A549 (cell line): ENCODE measurements at places on chromosomes 3 and 15.

GRCh38 chr3:35043040-35043439 lies 596.3 kb upstream of the ARPP21 start:
- no peak for DNase-seq

DNA sequence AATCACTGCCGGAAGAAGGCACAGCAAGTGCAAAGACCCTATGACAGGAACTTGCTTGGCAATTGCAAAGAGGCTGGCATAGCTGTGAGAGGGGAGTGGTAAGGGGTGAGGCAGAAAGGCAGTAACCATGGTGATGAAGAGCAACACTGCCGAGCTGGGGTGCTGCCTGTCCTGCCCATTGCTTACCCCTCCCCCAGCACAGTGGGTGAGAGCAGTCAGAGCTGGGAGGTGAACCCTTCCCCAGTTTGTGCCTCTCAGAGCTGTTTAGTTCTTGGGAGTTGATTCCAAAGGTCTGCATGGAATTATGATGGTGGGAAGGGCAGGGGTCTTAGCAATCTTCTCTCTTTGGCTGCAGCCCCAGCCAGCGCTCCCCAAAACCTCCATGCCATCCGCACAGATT lies 8.8 kb downstream of the TYRO3 start:
- no peak for DNase-seq

DNA sequence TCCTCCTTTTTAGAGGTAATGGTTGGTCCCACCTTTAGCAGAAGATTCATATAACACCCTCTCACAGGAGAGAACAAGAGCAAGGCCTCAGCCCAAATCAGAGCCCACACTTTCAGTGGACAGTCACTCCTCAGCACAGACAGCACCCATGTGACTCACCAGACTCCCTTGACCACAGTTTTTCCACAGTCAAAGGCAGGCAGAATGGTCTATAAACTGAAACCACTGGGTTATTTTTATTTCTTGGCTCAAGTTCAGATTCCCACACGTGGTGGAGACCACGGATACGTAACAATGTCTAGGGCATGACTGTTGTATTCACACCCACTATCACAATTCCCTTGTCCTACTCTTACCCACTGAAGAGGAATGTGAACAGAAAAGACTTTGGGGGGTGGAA lies 237.8 kb upstream of the UBE2E1 start:
- peak; percentile 40 for DNase-seq

GRCh38 chr15:81962482-81962881 lies 83.3 kb downstream of the MEX3B start:
- DNase-seq: no peak

DNA sequence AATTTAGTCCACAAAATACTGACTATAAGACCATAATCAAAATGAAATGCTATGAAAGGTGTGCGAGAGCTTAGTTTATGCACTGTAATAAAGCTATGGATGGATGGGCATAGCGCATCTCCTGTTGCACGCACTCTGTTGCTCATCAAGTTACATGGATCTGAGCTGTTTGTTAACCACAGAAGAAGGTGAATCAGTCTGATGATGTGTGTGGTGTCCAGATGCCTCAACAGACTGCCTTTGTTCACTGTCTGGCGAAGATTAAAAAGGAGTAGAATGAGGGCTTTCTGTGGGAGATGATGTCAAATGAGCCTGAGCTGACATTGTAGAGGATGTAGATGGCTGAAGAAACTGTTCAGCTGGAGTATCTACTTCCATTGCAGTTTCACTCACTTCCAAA lies 36.1 kb downstream of the NSMCE3 start:
- no peak for DNase-seq

- peak; percentile 75 for DNase-seq
These were observed 58.8 kb downstream of the TRAK1 start for GRCh38 chr3:42149975-42150374.

DNA sequence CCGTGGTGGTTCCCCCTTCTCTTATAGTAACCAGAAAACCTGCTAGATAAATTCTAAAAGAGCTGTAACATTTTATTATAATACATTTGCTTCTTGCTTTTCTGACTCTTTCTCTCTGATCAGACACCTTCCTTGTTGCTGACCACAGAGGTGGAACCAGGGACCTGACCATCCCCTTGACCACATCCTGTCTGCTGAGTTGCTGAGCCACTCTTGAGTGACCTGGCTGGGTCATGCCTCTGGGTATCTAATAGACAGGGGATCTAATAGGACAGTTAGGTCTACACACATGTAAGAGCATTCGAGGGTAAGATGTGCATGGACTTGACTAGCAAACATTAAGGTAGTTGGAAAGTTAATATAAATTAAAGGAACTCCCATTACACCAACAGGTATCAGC lies 22.8 kb upstream of the TRIM59 start:
- DNase-seq: no peak

GRCh38 chr15:67178569-67179210 lies 75.8 kb downstream of the AAGAB start:
- DNase-seq: peak; percentile 69

DNA sequence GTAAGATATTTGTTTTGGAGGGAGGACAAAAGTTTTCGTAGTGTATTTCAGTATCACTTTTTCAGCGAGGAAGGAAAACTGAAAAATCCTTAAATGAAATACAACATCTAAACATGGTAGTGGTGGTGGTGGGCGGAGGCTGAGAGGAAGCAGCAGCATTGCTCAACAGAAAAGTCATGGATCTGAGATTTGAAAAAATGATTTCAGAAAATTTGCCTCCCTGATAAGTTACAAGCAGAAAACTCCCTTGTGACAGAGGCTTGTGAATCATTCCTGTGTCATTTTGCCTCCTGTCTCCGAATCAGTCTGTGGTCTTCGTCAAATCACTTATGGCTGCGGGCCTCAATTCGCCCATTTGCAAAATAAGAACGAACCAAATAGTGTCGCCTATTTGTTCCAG lies 965 bp upstream of the CRBN start:
- no peak for DNase-seq
